ENCODE measurements at places on chromosomes 11 and 22.

DNA sequence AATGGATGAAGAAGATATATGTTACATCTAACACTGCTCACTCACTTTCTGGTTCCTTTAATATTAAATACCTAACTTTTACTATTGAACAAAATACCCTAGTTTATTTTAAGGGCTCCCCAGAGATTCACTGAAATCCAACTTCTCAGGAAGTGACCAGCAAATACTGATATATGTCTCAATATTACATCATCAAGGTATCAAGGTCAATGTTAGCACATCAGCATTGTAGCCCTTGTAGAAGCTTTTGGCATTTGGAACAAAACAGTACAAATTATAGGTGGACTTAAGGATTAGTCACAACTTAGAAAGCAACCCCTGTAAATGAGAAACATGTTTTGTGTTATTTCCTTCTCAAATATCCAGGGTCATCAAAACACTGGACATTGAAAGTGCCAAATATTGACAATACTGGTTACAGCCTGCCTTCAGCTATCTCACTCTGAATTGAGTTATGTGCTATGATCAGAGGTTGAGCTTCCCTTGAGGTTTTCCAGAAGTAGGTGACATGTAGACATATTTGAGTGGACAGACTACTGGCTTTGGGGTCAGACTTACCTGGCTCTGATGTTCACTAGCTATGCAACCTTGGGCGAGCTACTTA lies 1.9 kb upstream of the ATL3 start:
- no peak for DNase-seq

DNA sequence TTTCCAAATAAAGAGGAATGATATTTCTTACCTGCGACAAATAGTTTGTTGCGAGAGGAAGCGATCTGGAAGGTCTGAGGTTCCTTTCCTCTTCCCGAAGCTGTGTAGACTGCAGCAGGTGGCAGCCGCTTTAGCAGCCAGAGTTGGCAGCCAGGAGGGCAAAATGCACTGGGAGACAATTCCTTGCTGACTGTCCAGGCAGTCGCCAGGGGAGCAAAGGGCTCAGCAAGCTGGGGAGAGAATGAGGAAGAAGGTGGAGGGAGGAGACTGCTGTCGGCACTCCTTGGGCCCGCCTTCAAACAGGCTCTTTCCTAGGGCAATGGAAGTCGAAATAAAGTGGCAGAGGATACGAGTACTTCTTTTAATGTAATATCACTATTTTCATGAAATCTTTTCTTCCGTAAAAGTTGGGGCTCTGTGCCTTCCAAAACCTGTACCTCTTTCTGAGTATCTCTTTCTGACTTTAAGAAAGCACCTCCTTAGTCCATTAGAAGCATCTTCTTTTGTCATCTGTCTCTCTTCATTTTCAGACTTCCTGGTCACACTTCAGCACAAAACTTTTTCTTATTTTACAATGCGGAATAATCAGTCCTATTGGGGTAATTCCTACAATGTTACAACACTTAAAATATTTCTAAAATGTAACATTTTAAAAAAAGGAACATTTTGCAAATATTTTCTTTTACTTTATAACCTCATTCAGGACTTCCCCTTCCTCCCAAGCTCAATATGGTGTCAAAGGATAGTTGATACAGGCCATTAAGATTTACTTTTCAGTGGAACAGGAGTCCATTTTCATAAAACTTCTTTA lies at the start of gene IL18:
IL18 (minus strand) TSS at position 220 of the 811 bp plus-strand sequence. CDS start 9,041 bp downstream, outside the sequence.
- no peak for DNase-seq

- no peak for DNase-seq
Observed at GRCh38 chr11:79200398-79201070, 240.3 kb downstream of the TENM4 start.

DNA sequence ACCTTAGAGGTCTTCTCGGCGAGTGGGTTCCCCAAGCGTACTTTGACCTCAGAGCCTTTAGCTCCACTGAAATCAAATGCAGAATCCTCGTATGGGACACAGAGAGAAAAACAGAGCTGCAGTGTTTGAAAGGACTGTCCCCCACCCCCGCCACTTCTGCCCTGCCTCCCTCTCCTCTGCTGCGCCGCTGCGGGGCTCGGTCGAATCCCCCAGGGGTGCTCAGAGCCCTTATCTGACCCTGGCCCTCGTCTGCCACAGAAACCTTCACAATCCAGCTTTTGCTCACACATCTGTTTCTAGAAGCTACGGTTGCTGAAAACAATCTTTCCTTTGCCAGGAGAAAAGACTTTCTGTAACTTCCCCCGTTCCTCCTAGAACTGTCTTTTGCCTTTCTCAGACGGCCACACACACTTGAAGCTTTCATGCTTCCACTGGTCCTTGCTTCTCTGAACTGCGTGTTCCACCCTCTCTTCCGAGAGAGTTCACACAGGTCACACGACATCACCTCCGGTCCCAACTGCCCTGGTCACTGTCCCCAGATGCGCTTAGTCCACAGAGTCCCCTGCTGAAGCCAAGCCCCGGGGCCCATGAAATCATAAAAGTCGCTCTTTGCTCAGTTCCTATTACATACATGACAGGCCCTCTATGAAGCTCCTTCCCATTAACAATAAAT lies 3.7 kb downstream of the SMIM35 start:
- DNase-seq: no peak
